ENCODE measurements at places on chromosomes 4 and X.

GRCh38 chr4:8732681-8733243 is 138.9 kb downstream of the HMX1 start:
- DNase-seq = no peak

DNA sequence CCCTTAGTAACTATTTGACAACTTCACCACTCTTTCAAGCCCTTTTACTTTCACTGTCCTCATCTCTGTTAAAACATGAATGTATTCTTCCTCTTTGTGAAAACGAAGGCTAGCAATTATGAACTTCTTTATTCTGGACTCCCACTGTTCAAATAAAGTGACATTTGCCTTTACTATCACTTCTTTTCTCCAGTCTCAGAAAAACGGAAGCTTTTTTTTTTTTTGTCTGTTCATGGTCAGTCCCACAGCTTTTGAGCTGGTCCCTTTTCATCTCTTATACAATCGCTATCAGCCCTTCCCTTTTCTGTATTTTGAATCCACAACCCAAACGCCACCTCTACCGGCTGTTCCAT is 327.7 kb downstream of the DKK2 start:
- DNase-seq = no peak

DNA sequence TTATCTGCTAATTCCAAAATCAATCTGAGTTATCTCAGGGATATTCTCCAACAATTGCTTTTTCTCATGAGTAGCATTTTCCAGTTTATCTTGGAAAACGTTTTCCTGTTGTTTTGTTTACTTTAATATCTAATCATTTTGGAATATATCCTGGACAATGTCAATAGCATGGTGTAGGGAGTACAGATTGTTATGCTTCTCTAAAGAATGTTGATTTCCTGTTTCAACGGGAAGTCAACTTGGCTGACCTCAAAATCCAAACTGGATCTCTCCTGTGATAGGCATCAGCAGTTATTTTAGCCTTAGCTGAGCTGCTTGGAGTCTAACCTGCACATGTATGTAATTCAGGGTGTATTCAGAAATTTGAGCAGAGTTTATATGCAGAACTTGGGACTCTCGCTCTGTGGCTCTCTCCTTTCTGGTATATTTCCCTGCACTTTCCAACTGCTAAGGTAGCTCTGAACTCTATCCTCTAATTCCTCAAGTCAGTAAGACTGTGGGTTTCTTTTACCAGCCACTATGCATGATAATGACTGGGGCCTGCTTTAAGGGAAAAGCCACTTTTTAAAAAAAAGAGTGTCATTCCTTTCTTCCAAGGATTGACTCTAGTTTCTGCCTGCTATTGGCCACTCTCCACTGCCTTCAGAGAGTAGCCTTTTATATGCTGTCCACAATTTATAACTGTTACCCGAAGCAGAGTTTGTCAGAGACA is 7.7 kb downstream of the PRSS48 start:
- DNase-seq = no peak

GRCh38 chr4:76641758-76642157 is 206.7 kb downstream of the SHROOM3 start:
- DNase-seq = no peak

GRCh38 chrX:54484666-54485065 is 11.4 kb downstream of the FGD1 start:
- DNase-seq = no peak

DNA sequence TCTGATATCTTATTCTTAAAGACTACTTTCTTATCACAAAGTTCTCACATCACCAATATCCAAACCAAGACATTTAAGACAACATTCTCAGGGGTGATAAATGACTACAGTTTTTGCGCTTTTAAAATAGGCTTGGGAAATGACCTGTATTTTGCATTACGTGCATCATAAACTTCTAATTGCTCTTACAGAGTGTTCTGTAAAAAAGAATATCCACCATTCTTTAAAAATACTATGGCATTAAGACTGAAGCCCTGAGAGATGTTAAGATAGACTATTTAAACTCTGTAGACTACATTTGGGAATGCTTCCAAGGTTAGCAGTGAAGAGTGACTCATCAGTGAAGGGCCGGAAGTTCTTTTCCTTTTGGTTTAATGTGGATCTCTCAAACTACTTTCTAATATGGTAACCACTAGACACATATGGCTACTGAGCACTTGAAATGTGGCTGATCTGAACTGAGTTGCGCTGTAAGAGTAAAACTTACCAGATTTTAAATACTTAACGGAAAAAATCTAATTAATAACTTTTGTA is 518.8 kb upstream of the FTHL17 start:
- no peak for DNase-seq

GRCh38 chrX:124690495-124690894 is 344.1 kb downstream of the SH2D1A start:
- DNase-seq = no peak

DNA sequence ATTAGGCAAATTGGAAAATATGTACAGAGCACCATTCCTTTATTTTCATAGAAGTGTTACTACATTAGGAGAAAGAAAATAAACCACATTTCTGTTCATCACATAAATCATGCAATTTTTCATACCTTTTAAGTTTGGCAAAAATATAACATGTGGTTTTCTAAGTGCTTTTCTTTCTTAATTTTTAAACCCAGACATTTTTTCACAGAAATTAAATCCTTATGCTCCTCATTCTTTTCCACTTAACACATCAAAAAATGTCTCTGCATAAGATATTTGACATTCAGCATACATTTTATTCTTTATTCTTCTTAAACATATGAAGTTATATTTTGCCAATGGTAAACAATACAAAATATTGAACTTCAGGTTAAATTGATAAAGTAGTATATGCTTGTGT is 826.6 kb upstream of the SLIT2 start:
- DNase-seq = no peak

DNA sequence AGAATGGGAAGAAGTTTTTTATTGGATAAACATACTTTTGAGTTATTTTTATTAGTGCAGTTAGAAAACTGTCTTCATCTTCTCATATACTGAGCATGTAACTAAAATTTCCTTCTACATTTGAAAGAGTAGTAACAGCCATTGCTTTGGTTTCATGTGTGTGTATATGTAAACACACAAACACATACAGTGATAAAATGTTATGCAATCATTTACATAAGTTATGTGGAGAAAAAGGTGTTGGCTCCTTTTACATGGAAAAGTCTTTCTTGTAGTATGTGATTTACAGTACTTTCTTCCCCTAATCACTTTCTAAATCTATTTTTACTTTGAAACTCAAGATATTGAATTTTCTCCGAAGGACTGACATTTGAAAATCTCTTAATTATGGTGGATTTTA is 194.3 kb upstream of the PACRGL start:
- DNase-seq = no peak

DNA sequence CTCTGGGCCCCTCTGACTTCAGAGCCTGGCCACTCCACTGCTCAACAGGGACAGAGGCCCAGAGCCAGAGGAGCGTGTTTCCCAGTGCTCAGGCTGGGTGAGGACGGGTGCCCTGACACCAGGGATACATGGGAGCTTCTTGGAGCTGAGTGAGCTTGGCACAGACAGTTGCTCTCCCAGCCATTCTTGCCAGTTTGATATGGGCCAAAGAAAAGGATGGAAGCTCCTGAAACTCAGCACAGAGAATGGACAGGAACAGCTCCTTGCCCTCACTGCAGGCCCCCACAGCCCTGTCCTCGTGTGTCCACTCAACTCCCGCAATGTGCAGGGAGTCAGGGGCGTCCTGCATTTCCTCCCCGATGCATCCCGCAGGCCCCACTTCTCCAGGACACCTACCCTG is 38.8 kb downstream of the NSG1 start:
- DNase-seq = no peak

- no peak for DNase-seq
Measured at GRCh38 chrX:145727476-145727875, 90.2 kb upstream of the SLITRK2 start.

DNA sequence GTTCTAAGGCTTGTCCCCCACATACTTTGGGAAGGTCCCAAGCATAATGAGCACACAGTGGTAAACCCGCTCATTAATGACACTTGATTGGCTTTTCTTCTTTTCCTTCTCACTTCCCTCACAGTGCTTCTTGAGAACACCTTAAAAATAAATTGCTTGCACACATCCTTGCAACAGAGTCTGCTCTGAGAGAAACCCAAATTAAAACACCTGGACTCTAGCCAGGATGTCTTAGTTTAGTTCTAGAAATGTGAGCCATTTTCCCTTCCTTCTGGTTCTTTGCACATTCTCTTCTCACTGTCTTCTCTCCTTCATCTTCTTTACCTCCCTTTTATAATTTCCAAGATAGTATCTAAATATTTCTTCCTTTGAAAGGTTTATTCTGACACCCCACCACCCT is 35.3 kb upstream of the COX7B2 start:
- DNase-seq = no peak

- no peak for DNase-seq
Measured at GRCh38 chrX:11890836-11891514, 132.9 kb downstream of the MSL3 start.
